Stimulated activated CD8-positive, alpha-beta memory T cell treated with anti-CD3 and anti-CD28 coated beads, Interleukin-15, amount 100 ng/mL, for 4 hours (primary cell): ENCODE measurements at places on chromosomes 3 and 15.
A peak's percentile ranks its signal among the peaks of the same experiment; 100 is the strongest.

DNA sequence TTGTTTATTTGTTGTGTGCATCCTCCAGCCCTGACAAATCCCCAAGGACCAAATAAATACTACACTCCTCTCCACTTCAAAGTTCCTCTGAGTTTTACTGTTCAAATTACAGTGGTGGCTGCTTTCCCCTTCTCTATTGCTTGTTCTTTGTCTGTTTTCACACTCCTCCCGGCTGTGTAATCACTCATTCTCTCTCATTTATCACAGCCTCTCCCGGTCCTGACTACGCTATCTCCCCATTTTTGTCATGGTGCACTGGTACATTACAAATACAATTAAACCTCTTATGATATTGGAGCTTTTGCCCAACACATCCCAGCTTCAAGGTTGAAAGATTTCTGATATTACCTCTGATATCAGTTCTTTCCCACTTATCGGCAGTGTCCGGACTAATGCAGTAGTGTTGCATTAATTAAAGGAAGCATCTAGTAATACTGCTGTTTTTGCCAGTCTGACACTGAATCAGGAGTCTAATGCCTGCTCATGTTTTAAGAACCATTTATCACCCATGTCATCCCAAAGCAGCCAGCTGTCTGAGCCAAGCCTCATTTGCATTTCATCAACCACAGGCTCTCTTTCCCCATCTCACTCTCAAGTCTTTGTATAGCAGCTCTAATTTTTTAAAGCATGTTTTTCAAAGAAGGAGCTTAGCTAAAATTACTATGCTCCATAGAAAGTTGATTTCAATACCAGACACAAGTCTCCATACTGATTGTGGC, 740.5 kb downstream of the ROBO2 start:
- DNase-seq = no peak

DNA sequence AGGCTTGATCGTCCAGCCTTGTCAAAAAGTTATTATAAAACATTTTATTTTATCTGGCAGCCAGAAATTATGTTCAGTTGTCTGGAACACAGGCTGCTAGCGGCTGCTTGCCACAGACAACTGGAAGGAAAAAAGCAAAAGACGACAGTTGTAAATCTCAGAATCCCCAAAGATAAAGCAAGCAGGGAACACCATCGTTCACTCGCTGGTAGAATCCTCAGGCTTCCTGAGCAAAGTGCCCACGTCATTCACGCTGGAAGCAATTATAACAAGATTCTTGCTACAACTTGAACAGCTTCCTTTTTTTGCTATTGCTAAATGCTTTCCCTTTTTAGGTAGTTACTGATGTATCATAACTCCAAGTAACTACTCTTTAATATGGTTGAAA, 33.6 kb downstream of the ADAMTS17 start:
- DNase-seq = no peak

- DNase-seq = no peak
These were observed 914.3 kb upstream of the ARPP21 start for GRCh38 chr3:34724916-34725499.

- no peak for DNase-seq
These were observed 19.0 kb downstream of the CISH start for GRCh38 chr3:50592568-50592967.

- no peak for DNase-seq
These were observed 25.6 kb upstream of the LCTL start for GRCh38 chr15:66591322-66591862.

DNA sequence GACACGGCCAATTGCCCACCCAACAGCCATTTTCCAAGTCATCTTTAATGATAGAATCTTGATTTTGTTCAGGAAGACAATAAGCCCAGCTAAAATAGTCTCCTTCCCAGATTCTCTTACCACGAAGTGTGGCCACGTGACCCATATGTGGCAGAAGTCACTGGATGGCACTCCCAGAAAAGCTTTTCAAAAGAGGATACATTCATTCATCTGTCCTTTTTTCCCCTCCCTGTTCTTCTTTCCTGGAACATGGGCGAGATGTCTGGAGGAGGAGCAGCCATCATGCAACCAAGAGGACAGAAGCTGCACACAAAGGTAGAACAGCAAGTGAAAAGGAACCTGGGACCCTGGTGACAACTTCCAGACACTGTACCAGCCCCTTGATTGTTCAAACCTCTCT, 174.7 kb downstream of the UACA start:
- DNase-seq = no peak

DNA sequence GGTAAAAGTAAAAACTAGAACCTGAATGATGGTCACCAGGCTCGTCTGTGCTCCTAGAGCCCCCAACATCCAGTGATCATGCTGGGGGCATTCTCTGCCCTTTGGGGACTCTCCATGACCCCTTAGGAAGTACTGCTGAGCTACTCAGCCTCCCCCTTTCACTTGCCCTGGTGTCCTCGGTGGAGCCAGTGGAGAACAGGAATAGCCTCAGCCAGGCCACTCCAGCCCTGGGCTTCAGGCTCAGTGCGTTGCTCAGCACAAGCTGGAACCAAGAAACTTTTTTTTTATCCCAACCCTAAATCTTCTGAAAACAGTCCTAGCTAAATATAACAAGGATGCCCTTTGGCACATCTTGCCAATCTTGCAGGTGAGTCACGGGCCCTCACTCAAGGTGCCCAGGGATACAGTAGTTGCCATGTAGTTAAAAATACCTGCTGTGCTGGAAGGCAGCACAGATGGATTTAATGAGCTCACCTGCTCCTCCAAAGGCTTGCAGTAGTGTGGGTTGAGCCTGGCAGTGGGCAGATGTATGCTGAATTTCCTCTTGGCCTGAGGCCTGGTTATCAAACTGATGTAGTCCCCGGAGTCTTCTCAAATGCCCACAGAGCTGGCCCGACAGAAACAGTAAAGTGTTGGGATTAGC, 46.9 kb upstream of the TMEM158 start:
- no peak for DNase-seq

GRCh38 chr3:58332575-58333188, at the start of gene PXK:
PXK (plus strand) TSS chr3:58332892; CDS start chr3:58332989, 97 bp downstream.
- peak; percentile 50 for DNase-seq

- no peak for DNase-seq
These were observed 375 bp upstream of the MYZAP start for GRCh38 chr15:57591237-57591821.

- DNase-seq = no peak
These were observed 497.1 kb downstream of the ZIC1 start for GRCh38 chr3:147906285-147906684.

DNA sequence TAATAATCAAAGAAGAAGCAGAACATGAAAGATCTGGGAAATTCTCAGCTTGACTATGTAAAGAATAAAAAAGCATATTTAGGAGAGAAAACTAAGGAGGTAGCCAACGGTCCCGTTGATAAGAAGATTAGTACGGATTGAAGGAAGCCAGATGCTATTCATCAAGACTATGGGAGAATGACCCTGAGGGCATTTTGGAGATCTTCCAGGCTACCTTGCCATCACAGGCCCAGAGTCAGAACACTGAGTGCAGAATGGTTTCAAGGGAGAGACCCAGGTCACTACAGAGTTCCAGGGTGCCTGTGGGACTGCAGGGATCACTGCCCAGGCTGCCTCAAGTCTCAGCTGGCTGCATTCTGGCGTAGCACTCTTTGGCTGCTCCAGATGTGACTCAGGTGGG, 752.9 kb upstream of the ARPP21 start:
- DNase-seq = no peak

DNA sequence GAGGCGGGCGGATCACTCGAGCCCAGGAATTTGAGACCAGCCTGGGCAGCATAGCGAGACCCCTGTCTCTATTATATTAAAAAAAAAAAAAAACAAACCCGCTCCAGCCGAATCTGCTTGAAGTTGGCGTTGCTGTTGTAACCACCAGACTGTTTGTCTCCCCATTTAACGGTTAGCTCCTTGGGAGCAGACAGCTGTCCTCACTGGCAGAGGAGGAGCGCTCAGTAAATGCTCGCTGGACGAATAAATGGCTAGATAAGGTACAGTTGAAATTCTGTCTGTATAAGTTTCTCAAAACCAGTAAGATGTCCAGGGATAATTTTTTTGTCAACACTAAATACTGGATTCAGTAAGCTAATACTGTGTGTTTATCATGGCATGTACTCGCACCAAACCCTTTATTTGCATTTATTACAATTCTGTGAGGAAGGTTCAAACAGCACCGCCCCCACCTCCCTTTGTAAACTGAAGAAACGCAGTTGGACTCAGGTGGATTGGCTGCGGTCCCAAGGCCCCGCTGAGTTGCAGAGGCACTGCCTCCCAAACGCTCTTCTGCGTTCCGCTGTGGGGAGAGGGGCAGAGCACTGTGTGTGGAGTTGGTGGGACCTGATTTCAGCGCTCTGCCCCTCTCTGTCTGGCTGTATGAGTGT, 1.1 kb downstream of the RCCD1 start:
- no peak for DNase-seq

GRCh38 chr15:41932511-41933289, 38.8 kb upstream of the SPTBN5 start:
- DNase-seq = no peak

GRCh38 chr15:66679657-66680108, 22.4 kb upstream of the SMAD6 start:
- no peak for DNase-seq

GRCh38 chr3:119403201-119403600, 60.2 kb downstream of the TMEM39A start:
- no peak for DNase-seq

GRCh38 chr3:14467814-14468620, 65.6 kb downstream of the SLC6A6 start:
- DNase-seq = peak; percentile 8

- DNase-seq = no peak
These were observed 472.9 kb upstream of the CBLB start for GRCh38 chr3:106341586-106342162.

- no peak for DNase-seq
These were observed 163.2 kb downstream of the NSUN3 start for GRCh38 chr3:94226078-94226477.

GRCh38 chr15:90929246-90930019, 2.9 kb downstream of the HDDC3 start:
- no peak for DNase-seq

GRCh38 chr3:127106456-127106855, 86.5 kb upstream of the PRR23E start:
- DNase-seq = no peak

DNA sequence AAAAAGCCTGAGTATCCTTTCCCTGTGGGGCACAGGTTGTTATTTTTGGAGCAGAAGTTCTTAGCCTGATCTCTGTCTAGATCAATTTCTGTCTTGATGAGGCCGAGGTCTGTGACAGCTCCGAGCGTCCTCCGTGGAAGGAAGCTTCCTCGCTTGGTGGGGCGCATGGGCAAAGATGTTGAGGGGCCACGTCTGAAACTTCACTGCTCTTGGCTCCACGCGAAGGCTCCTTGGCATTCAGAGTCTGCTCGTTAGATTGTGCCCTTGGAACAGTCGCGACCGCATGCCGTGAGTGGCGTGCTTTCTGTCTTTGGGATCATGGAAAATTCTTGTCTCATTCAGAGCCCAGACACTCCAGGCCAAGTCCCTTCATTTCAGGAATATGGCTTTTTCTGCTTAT, 13.7 kb downstream of the GRK7 start:
- no peak for DNase-seq

DNA sequence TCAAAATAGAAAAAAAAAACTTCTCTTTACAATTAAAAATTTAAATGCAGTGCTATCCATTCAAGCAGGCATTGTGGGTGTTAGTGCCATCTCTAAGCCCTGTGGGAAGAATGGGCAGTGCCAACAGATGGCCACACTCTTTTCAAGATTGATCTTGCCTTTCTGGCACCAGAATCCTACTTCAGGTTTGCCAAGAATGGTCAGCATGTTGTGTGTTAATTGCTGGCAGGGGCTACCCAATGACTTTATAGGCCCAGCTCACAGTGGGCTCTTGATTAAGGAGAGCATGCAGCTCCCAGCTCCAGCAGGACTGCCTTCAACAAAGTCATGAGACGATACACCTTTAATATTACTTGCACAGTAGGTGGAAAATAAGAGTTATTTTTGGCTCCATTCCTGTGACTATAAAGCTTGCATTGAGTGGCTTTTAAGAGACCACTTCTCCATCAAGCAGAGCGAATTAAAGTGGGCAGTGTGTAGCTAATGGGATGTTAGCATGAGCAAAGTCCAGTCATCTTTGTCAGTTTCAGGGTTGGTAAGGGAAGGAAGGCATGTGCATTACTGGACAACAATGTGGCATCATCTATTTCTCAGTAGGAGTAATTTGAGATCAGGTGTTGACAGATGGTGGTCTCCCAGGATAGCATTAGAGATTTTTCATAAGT, 476.8 kb downstream of the C3orf38 start:
- DNase-seq = no peak

GRCh38 chr3:32110233-32110760, 3.9 kb downstream of the GPD1L start:
- DNase-seq = no peak

GRCh38 chr3:194137008-194137505, 1.1 kb downstream of the HES1 start:
- no peak for DNase-seq
